T-helper 2 cell (primary cell): ENCODE measurements at places on chromosomes 1 and 21.

DNA sequence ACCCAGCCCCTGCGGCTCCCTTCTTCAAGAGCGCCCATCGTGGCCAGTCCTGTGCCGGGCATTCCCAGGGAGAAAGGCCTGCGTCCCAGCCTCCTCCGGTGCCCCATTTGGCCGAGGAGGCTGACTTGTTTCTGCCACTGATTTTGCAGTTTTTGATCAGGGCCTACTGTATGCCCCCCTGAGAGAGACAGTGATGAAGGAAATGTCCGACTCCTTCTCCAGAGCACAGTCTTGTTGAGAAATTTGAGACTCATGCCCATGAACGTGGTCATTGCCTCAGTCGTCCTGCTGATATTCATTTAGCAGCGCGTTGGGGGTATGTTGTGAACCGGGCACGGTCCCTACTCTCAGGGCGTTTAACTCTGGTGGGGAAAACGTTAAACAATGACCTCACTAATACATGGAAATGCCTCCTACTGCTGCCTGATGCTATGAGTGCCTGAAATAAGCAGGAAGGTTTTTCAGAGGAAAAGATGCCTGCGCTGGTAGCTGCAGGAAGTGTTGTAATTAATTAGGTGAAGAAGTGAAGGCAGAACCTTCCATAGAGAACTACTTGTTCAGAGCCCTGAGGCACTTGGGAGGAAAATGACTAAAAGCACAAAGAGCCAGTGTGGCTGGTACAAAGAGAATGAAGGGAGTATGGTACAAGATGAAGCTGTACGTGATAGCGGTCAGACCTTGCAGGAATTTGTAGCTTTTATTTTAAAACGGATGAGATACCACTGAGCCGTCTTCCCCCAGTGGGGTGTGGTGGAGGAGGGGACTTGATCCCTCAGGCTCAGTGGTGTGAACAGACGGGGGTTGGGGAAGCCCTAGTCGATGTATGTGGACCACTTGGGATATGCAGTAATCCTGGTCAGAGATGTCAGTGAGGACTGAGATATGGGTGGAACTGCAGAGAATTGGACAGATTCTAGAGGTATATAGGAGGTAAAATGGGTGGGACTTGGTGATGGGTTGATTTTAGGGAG, 730 bp downstream of the ZCCHC17 start:
- DNase-seq, result peak; percentile 16

GRCh38 chr1:200775850-200776249, 37.2 kb downstream of the CAMSAP2 start:
- DNase-seq, result no peak

DNA sequence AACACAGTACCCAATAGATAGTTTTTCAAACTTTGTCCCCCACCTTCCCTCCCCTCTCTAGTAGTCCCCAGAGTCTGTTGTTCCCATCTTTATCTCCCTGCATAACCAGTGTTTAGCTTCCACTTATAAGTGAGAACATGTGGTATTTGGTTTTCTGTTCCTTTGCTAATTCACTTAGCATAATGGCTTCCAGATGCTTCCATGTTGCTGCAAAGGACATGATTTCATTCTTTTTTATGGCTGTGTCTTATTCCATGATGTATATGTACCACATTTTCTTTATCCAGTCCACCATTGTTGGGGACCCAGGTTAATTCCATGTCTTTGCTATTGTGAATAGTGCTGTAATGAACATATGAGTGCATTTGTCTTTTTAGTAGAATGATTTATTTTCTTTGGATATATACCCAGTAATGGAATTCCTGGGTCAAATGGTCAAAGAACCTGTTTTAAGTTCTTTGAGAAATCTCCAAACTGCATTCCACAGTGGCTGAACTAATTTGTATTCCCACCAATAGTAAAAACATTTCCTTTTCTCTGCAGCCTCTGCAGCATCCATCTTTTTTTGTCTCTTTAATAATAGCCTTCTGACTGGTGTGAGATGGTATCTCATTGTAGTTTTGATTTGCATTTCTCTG, 126.0 kb downstream of the AK5 start:
- no peak for DNase-seq

GRCh38 chr1:184767591-184767990, 12.9 kb upstream of the EDEM3 start:
- DNase-seq, result no peak

- DNase-seq, result no peak
Observed at GRCh38 chr21:39182016-39182415, 1.2 kb downstream of the PSMG1 start.

GRCh38 chr1:163864207-163864606, 542.5 kb downstream of the NUF2 start:
- DNase-seq, result no peak

DNA sequence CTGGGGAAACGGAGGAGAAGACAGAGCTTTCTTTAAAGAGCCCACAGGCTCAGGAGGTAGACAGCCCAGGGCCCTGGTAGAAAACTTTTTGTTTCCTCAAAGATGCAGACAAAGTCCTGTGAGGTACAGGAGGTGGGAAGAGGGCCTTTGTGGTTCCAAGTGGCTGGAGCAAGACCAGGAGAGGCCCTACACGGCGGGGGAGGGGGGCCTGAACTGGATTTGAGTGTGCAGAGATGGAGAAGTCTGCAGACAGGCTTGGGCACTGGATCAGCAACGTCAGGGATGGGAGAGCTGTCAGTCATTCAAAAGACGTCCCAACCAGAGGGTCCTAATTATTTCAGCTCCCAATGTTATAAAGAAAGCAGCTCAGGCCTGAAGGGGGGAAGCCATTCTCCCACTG, 126.2 kb downstream of the EPHB2 start:
- no peak for DNase-seq

GRCh38 chr1:228862542-228863505, 127.5 kb downstream of the RHOU start:
- no peak for DNase-seq

GRCh38 chr1:33361532-33362235, 40.8 kb upstream of the A3GALT2 start:
- no peak for DNase-seq

DNA sequence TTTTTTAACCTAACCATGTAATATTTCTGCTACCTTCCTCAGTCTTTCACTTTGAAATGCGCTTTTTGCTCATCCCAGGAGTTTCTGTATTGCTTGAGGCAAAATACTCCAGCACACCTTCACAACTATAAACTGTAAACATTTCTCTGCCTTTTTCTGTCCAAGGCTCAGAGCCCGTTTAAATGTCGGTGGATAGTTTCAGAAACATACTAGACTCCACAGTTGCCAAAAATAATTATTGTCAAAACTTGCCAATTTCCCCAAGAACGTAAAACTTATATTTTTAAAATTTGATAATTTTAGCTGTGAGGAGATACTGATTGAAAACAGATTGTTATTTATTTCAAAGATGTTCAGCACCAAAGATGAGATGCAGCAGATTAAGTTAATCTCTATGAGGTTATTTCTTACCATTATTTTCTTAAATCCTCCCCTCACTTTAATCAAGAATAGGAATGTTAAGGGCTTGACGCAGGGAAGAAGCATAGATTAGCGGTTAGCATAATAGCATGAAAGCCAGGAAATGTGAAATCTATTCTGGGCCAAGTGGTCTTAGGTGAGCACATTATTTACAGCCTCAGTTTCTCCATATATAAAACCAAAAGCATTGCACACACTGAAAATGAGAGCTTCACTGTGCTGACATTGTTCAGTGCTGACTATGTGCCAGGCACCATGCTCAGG, 91.5 kb upstream of the ESRRG start:
- DNase-seq, result no peak

- no peak for DNase-seq
Observed at GRCh38 chr1:60886793-60887331, 195.5 kb upstream of the NFIA start.

- DNase-seq, result no peak
Observed at GRCh38 chr1:20010016-20010415, 30.6 kb upstream of the PLA2G2A start.
